Activated CD4-positive, alpha-beta T cell treated with anti-CD3 and anti-CD28 coated beads for 24 hours (primary cell): ENCODE measurements at places on chromosomes 11 and 22.

- DNase-seq = no peak
Observed at GRCh38 chr11:71311176-71311925, 59.0 kb upstream of the SHANK2 start.

DNA sequence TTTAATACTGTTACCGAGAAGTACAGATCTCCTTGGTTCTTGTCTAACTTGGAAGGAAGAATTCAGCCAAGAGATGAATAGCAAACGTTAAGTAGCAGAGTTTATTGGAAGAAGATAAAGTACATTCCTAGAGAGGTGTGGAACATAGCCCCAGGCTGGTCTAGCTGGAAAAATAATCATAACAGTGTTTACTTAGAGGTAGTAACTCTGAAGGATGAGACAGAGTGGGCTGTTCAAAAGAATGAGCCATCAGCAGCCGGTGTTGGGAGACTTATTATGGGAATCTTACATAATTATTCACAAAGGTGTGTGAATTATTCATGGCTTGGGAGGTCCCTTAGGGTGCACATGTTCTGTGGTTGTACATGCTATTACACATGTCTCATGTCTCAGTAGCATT lies 276.5 kb downstream of the LUZP2 start:
- DNase-seq = no peak

GRCh38 chr11:12116425-12117032 lies 6.1 kb downstream of the MICAL2 start:
- no peak for DNase-seq

DNA sequence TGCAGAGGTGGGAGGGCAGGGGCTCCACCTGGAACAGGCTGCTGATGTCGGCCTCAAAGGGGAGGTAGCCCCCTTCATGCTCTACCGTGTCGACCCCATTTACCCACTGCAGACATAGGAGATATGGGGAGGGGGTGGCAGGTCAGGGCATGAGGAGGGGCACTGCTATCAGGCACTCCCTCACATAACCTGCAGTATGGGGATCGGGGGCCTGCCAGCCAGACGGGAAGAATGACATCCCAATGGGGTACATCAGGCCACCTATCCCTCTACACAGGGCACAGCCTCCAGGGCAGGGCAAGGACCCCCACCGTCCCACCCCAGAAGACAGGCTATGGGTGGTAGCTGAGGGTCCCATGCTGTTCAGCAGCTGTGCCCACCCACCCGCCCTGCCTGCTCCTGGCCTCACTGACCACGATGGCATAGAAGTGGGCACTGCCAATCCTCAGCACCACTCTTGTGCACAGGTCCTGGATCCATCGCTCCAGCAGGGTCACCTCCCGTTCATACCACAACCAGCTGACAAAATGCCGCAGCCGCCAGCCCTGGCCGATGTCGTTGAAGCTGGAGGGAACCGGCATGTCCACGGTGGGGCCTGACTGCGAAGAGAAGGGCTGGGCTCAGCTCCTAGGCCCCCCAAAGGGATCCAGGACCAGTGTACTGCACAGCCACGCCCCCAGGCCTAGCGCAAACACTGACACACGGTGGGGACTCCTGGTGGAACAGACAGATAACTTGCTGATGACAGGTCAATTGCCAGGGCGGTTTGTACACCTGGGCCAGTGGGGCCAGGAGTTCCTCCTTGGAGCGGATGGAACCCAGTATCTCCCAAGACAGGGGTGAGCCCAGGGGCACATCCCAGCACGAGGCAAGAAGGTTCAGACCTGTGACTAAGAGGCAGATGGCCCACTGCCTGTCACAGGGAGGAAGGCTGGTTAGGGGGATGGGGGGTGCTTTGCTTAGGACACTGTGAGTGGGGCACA lies 24.1 kb downstream of the RGL4 start:
- no peak for DNase-seq

GRCh38 chr11:18332302-18332701 lies 9.9 kb downstream of the GTF2H1 start:
- no peak for DNase-seq

GRCh38 chr11:44950031-44950624 lies 555 bp downstream of the TP53I11 start:
- DNase-seq = no peak

DNA sequence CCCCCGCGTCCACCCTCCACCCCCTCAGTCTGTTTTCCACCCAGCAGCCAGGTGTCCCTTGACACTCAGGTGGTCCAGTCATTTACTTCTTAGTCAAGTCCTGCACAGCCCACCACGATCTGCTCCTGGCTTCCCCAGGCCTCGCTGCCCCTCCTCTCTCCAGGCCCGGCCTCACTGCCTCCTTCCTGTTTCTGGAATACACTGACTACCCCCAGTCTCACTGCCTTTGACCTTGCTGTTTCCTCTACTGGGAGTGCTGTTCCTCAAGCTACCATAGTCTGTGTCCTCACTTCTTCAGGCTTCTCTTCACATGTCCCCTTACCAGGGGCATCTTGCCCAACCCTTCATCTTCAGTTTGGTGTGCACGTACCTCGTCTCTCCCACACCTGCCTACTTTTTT lies 7.4 kb downstream of the MCM5 start:
- no peak for DNase-seq

DNA sequence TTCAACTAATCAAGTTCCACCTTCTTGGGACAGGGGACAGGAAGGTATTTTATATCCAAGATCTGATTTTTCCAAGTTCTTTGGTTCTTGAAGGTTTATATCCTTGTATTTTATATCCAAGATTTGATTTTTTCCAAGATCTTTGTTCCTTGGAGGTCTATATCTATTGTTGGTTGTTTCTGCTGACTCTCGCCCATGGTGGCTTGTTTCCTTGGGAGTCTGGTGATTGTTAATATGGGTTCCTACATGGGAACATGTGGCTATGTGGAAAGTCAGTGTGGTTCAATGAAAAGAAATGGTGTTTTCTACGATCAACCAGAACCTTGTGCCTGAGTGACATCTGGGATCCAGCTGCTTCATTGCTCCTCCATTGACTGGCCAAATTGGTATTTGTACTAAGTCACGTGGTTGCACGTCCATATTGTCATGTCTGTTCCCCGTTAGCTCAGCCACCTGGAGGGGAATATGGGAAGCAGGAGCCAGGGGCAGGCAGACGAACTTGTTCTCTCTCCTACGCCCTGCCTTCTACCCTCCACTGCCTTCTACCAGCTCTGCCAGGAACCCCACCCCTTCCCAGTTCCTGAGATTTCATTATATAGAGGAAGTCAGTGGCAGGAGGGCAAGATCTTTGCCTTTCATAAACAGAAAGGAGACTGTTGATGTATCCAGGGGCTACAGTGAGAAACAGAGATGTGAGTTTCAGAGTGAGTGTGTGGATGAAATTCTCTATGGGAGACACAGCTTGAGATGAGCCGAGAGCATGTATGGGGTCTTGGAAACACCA lies 11.1 kb upstream of the CSF2RB start:
- DNase-seq = no peak

DNA sequence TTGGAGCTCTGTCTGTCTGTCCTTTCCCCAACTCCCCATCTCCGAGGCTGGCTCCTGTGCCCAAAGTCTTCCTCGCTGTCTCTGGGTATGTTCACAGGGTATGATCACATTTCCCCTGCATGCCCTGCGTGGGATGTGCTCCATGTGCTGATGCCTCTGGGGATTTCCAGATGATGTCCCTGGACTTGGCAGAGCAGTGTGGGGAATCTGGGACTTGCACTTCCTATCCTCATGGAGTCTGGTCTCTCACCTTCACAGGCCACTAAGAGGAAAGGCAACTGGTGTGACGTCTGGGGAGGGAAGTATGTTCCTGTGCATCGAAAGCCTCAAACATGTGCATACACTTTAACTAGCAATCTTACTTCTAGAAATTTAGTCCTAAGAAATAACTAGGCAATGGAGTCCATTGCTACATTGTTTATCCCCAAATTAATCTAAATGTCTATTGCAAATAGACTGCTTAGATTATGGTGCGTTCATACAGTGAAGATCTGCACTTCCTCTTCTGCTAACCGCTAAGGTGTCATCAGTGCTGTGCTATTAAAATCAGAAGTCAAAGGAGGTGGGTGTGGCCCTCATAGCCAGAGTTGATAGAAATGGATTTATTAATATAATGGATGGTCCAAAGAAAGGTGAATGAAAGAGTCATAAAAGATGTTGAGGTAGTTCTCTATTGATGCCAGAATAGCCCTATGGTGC lies 20.8 kb downstream of the TIMP3 start:
- no peak for DNase-seq

- no peak for DNase-seq
Observed at GRCh38 chr11:131824771-131825170, 454.4 kb downstream of the NTM start.
